NCI-H1417 treated with DMSO at 0.1 percent for 48 hours (cell line): ENCODE measurements at places on chromosomes 3 and 15.

DNA sequence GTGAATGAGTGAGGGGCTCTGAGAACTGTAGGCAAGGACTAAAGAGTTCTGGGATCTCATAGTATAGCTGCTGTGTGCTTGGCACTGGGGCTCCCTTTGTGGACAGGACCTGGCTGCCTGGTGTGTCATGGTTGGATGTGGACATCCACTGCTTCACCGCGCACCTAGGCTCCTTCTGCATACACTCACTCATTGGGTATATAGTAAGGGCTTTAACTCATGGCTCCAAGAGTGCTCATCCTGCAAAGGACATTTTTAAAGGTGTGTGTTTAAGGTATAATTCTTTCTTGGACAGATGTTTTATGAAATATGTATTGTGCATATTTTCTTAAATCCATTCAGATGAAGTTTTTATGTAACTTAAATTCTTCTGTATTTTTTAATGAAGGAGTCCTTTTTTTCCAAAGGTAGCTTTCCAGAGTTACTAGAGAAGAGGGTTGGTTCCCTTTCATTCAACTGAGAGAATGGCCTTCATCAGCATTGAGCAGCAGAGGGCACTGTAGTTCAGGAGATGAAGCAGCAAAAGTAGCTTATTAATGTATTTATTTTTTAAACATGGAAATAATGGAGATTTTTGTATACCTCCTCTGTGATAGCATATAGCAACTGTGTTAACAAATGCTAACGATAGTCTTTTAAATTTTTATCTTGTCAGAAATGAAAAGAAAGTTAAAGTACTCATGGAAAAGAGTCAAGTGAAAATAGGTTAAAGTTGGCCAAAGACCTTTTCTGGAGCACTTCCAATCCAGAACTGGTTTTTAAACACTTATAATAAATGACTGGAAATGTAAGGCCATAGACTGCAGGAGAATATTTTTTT lies 25.2 kb downstream of the OXNAD1 start:
- no peak for DNase-seq

DNA sequence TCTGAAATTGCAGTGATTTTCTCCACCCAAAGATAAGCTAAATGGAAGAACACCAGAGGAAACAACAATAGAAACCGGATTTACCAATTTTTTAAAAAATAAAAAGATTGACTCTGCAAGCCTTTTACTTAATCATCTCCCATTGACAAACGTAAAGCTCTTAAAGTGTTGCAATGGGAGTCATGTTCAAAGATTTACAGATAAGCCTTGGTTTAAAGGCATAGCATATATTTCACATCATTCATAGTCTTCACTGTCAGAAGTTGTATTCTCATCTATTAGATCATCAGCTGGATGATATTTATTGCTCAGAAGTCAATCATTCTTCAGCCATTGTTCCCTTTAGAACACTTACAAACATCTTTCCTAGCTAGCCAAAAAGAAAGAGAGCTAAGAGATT lies 397.6 kb downstream of the GBE1 start:
- no peak for DNase-seq

DNA sequence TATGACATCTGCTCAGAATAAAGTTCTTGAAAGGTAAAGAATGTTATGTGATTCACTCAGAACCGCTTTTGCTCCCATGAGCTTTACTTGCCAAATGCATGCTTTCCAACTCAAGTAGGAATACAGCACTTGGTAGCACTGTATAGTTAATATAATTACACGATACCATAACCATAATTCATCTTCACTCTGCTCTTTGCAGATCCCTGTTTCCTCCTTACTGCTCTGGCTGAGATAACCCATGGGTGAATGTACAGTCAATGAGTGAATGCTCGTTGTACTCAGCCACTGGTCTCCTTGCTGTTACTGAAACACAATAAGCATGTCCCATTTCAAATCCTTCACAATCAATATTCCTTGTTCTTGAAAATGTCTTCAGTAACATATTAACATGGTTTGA lies 550.0 kb downstream of the FGF12 start:
- DNase-seq, result no peak

- peak; percentile 4 for DNase-seq
Observed at GRCh38 chr15:51708013-51708412, 26.7 kb downstream of the SCG3 start.

- DNase-seq, result no peak
Observed at GRCh38 chr3:187265461-187265955, 26.0 kb downstream of the MASP1 start.

GRCh38 chr3:17861476-17861875 lies 119.0 kb upstream of the TBC1D5 start:
- no peak for DNase-seq

GRCh38 chr3:158679547-158680000 lies 7.1 kb upstream of the LXN start:
- DNase-seq, result no peak
